ENCODE measurements at places on chromosomes 6 and 20.

DNA sequence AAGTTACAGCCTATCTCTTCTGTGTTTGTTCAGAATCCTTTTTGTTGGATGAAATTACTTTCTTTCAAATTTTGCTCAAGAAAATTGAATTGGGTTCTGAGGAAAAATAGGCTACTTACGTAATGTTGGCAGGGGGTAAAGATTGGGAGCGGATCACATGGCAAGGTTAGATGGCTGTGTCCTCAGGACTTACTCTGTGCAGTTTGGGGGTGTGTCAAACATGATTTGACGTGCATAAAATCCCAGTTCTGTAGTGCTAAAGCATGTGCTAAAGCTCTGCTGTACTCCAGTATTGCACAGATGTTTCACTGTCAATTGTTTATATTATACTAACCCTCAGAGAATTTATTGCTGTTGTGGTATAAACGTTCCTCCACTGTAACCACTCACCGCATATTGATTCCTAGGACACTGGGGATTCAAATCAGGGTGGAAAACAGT is 2.6 kb downstream of the NT5E start:
- no peak for DNase-seq

GRCh38 chr20:20761301-20761700 is 48.9 kb upstream of the RALGAPA2 start:
- DNase-seq, result no peak

DNA sequence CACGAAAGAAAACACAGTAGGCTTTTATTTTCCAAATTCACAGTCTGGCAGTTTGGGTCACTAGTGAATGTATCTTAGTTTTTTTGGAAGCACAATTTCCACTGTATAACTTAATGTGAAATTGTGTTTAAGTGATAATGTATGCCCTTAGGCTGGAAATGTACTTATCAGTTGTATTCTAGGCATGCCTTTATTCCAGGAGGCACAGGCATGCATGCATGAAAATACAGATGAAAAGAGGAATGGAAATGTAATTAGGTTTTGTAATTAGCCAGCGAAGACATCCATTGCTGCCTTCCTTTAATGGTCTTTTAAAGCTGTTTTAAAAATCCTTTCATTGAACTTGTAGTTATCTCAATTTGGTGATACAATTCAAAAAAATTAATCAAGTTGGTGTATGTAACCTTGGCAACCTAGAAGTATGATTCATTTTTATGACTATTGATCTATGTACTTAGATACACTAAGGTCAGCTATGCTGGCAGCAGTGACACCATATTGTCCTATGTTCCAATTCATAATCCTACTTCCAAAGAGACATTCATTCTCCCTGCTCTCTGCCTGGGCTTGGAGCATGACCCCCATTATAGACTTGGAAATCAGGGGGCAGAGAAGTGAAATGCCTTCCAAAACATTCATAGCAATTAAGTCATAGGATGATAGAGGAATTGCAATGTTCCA is 73.1 kb downstream of the SNAP25 start:
- DNase-seq, result no peak

DNA sequence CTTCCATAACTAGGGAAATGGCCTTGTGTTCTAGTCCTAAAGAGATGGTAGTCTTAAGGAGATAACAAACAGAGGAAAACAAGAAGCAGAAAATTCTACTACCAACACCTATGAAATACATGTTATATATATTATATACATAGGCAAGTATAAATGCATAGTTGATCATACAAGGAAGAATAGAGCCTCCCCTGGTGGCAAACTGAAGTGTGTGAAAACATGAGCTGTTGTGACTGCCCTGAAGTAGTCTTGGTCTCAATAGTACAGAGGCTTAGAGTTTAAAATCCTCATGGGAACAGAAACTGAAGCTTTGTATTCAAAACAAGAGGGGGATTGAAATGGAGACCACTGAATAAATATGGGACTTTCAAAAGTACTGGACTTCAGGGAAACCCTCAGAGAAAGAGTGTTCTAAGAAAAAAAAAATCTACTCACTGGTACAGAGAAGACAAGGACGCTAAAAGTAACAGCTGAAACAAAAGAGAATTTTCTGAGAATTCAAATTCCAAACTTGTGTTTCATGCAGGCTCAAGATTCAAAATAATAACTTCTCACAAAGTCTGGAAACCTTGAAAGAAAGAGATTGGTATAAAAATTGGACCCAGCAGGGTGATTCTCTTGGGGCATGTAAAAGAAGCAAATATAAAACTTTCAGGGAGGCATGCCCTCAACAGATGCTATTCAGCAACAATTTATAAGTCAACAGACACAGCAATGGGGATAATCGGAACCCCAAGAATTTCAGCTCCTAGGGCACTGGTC is 59.7 kb upstream of the SAMD3 start:
- no peak for DNase-seq

DNA sequence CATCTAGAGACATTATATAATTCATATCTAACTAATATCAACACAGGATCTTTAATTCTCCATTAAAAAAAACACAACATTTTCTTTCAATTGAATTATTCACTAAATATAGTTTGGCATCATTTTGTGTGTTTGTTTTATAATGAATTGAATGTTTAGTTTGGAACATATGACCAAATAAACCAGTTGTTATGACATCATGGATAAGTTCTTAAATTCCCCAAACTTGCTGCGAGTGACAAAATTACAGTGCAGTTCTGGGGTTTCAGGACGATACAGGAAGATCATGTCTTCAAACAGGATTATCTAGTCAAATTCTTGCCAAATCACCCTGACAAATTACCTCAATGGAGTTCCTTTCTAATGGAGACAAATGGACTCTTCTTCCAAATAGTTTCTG is 473.6 kb downstream of the EPM2A start:
- no peak for DNase-seq
